Naive thymus-derived CD8-positive, alpha-beta T cell (primary cell): ENCODE measurements at places on chromosomes 1 and 21. TPM values are rescaled to one million over a fixed set of nuclear protein-coding genes. Genes with fewer than 3 reads are reported as not detected.

- DNase-seq = no peak
Measured at GRCh38 chr1:119748040-119748439, 20.7 kb downstream of the HMGCS2 start.

GRCh38 chr1:204087181-204087892 lies 14.4 kb downstream of the SOX13 start:
- no peak for DNase-seq

GRCh38 chr1:35590476-35591040 lies 17.4 kb downstream of the TFAP2E start:
- DNase-seq = no peak

The DSCAM gene
- total RNA-seq = not detected

The TXLNA gene
- 35.7 TPM for total RNA-seq

The CTSS gene
- total RNA-seq = 72.5 TPM

DNA sequence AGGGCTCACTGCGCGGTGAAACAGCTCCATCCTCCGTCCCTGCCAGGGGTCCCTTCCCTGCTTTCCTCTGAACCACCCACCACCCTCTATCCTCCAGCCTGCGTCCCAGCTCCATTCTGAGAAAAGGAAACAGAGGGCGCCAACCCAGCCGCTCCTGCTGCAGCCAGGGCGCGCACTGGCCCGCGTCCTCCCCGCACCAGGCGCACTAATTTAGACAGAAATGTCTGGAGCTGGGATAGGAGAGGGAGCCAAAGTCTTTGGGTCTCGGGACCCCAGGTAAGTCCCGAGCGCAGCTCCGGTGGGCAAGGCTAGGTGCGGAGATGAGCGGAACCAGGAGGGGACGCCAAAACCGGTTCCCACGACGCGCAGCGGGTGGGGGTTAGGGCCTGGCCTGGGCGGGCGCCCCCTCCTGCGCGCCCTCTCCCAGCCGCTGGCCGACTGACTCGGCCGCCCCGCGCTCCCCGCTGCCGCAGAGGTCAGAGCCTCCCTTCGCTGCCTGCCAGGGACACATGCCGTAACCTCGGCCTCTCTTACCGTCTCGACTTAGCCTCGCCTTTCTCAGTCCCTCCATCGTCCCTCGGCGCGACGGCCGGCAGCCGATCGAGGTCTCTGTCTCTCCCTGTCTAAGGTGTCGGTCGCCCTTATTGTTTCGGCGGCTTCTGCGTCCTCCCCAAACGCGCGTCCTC lies 2.0 kb downstream of the CAMK2N1 start:
- no peak for DNase-seq

GRCh38 chr1:197103300-197103699 lies 36.2 kb upstream of the F13B start:
- no peak for DNase-seq

- DNase-seq = peak; percentile 78
Measured at GRCh38 chr1:3618881-3619671, 5.7 kb upstream of the TPRG1L start.

The PBX1 gene
- 1.8 TPM for total RNA-seq

DNA sequence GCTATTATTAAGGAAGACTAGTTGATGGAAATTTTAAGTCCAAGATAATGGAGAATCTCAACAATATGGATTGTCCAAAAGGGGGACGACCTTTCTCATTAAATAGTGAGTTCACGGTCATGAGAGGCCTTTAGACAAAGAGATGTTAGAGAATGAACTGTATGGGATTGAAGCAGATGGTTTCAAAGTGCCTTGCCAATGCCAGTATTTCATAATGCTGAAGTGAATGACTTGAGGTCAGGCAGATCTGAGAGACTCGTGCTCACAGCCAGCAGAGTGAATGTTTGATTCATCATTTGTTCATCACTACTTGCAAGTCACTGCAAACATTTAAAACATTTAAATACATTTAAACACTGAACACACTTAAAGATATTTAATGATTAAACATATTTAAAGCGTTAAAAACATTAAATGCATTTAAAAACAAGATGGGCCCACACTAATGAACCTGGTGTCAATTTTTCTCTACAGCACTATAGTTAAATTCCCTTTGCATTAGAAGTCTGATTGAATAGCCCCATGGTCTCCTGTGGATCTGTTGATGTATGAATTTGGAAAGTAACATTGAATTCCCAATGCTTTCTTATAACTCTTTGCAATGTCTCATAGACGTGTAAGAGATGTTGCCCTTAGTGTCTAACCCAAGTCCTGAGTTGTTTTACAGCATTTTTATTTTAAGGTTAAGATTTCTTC lies 80.7 kb downstream of the TGFB2 start:
- no peak for DNase-seq

The LINGO4 gene
- total RNA-seq = not detected

The LCE3B gene
- total RNA-seq = not detected

The FAM72D gene
- not detected for total RNA-seq

DNA sequence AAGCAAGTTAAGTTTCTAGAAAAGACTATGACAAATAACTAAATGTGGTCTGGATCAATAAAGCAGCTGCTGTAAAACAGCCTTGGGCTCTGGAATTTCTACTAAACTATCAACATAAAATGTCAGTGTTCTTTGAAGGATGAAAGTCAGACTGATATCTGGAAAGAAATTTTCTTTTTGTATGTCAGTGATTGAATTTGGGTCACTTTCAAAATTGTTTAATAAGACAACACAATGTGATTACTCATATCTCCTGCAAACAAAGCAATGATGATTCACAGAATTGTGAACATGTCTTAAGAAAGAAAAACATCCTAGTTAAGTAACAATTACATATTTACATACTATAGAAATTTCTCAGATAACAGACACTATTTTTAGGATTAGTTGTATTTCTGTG lies 826.4 kb downstream of the PLA2G4A start:
- DNase-seq = no peak

- DNase-seq = no peak
Measured at GRCh38 chr1:45385302-45385701, 45.1 kb upstream of the MUTYH start.

The ATP1B1 gene
- total RNA-seq = 1.4 TPM

GRCh38 chr1:38133756-38134155 lies 87.2 kb upstream of the POU3F1 start:
- DNase-seq = no peak

The MANEAL gene
- 1.1 TPM for total RNA-seq

DNA sequence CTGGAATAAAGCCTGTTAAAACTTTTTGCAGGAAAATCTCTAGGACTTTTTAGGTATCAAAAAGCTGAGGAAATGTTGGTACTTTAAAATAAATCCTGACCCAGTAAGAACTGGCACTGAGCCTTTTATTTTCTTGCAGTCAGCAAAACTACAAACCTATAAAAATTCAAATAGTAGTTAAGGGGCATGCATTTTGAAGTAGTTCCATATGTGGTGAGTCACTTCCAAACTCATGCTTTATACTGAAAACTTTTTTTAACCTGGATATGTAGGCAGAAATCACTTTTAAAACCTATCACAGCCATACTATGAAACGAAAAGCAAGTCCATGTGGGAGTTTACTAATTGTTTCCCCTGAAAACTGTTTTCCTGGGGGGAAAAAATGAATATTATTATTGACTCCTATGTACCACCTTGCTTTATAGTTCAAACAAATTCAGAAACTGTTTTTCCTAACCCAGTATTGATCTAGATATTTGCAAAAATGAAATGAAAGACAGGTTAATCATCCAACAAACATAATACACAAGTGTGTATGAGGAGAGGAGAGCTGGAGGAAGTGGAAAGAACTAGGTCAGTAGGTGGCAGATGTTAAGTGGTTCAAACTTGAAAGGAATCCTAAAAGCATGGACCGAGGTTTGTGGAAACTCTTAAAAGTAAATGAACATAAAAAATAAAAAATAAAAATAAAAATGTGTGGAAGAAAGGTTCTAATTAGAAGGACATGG lies 30.5 kb downstream of the NRIP1 start:
- no peak for DNase-seq

GRCh38 chr1:85462931-85463649 lies 1.9 kb downstream of the DDAH1 start:
- no peak for DNase-seq

DNA sequence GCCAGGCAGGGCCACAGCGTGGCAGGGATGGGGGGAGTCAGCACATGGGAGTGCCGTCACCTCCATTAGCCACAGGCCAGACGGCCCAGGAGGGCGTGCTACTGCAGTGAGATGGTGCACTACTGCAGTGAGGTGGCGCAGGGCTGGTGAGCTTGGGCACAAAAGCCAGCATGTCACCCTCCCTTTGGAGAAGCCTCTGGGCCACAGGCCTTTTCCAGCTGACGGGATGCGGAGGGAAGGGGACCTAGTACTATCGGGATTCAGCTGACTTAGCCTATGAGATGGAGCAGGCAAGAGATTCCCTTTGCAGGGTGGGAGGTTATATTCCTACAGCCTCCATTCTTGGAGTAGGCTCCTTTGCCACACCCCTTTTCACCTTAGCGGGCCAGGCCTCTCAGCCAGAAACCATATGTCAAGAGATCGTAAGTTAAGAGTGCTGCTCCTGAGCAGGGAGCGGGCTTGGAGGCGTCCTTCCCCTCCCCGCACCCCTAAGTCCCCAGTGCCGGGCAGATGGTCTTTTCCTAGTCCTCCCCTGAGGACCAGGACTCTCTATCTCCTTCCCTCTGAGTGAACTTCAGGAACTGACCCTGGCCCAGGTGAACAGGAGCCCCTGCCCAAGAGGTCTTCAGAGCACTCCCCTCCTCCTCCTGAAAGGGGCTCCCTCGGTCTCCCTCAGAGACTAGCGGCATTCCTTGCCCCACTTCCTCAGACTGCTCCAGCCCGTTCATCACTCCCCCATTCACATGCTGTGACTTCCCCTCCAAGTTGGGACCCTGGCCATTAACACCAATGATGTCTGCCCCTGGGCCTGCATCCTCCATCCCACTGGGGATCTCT lies 8.2 kb downstream of the NES start:
- no peak for DNase-seq

GRCh38 chr1:209398313-209398991 lies 185.1 kb upstream of the CAMK1G start:
- DNase-seq = no peak

DNA sequence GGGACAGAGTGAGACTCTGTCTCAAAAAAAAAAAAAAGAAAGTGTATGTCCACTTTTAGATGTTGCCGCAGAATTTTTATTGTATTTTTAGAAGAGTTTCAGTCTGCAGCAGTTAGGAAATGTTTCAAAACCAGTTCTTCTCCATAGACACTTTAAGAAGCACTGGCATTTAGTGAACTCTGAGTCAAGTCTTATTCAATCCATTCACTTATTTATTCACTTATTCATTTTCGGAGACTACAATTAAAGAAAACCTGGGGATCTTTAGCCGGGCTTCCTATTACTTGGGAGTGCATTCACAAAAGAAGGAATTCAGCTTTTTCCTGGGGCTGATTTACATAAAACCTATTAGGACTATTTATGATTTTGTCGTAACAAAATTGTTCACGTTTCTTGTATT lies 12.3 kb downstream of the RCAN3 start:
- DNase-seq = no peak

DNA sequence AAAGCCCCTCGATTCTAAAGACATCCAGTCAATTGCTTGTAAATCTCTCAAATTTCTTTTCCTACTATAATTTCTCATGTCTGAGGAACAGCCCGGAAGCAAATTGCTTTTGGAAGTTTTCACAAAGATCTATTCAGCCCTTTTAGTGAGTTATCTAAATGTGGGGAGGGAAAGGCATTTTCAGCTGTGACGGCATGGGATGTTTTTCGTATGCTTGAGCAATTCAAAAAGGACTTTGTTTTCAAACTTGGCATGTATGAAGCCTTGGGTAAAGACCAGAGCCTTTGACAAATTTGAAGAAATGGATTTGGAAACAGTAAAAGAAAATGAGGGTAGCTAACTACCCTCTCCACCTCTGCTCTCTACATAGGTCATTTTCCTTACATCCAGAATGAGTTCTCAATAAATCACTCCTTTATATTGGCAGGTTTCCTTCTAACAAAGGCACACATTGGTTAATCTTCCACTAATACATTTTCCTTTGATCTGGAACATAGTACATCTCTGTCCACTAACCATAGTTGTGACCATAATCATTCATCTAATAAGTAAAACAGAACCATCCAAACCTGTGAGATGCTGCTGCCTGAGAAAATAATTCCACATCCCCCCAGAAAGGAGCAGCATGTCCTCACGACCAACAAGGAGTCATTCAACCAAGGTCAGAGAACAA lies 66.1 kb upstream of the ADAM30 start:
- no peak for DNase-seq

DNA sequence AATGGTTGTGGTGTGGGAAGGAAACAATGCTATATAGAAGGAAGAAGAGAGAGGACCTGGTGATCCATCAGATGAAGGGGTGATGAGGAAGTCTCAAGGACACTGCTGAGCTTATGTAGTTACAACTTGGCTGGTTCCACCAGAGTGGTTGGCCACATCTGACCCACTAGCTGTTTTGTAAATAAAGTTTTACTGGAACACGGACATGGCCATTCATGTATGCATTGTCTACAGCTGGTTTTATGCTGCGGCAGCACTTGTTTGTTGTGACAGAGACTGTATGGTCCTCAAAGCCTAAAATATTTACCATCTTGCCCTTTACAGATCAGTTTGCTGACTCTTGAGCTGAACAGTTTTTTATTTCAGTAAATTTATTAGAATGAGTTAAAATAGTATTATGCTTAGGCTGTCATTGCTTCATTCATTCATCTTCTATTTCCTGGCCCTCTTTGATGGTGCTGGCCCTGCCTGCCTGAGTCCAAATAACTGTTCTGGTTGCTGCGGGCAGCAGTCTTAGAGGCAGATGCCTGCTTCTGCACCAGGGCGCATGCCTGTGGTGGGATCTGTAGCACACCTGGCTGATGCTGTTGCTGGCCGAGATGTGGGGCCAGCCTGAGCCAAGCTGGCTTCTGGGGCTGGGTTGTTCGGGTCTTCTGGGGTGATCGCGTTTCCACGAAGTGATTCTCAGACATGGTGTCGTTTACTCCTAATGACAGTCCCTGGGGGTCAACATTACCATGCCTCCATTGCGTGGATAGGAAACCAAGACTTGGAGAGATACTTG lies 61.4 kb upstream of the WNT4 start:
- no peak for DNase-seq

- DNase-seq = no peak
Measured at GRCh38 chr1:228669242-228669585, 66.1 kb upstream of the RHOU start.

- no peak for DNase-seq
Measured at GRCh38 chr21:23008601-23009202, 2010.5 kb downstream of the NCAM2 start.

- DNase-seq = no peak
Measured at GRCh38 chr1:70140343-70140742, 65.0 kb downstream of the LRRC40 start.
